ENCODE measurements at places on chromosomes 7 and 10.

DNA sequence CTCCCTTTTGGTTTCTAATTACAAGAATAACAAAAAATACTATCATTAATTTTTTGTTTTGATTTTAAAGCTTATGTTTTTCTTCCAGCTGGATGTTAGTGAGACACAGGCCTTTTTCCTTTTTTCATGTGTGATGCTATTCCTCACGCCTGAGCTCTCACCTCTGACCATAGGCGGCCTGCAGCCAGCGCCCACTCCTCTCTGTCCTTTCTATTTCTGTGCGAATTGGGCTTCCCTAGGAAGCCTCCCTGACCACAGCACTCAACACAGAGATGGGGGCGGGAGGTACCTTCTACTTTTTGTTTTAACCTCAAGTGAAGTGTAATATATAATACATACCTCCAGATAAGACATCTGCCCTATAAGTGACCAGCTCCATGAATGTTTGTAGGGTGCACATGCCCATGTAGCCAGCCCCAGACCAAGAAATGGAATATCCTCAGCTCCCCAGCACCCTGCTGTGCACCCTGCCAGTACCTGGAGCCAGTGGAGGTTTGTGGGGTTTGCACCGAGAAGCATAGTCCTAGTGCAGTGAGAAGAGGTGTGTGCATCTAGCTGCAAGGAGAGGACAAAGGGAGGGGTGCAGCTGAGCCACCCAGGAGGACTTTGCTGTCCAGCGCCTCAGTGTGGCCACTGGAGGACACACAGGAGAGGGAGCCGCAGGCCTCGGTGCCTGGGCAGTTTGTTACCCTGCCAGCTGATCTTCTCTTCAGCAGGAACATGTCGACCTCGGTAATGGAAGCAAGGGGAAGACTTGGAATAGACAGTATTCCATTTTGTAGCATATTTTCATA is 38.5 kb downstream of the BNIP3 start:
- DNase-seq: no peak

- DNase-seq: no peak
These were observed 17.4 kb downstream of the TMEM273 start for GRCh38 chr10:49170632-49171325.

DNA sequence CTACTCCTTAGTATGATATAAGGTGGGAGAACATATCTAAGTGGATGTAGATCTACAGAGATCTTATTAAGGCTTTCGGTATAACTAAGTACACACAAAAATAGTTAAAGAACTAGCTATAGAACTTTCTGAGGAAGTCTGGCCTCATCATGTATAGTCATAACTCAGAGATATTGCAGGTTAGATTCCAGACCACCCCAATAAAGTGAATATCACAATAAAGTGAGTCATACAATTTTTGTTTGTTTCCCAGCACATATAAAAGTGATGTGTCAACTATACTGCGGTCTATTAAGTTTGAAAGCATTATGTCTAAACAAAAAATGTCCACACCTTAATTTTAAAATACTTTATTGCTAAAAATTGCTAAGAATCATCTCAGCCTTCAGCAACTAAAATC is 24.7 kb upstream of the SEMA3A start:
- no peak for DNase-seq

DNA sequence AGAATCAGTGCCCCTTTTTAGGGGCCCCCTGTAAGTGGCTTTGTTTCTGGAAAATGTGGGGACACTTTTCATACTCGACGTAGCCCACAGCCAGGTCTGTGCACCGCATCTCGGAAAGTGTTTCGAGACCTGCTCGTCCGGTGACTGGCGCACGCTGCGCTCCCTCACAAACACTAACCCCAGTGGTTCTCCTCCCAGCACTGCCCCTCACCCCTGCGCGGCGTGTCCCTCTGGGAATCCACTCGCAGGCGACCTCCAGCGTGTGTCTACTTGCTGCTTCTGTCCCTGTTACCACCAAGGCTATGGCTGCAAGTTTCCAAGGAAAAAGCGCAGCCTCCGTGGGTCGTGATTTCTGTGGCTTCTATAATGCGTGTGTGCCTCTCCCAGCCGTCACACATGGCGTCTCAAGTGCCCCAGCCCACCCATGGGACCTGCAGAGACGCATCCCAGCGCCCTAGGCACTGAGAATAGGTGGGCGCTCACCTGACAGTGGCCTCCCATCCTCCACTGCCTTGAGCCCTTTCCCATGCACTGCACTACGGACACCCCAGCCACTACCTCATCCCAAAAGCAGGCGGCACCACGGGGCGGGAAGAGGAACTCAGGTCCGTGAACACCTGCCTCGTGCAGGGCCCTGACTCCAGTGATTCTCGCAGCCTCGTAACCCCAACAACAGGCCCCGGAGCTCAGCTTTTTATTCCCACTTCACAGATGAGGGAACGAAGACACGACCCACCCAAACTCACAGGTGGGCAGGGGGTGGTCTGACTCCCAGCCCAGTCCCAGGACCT is 49.3 kb downstream of the PTPRN2 start:
- DNase-seq: no peak

DNA sequence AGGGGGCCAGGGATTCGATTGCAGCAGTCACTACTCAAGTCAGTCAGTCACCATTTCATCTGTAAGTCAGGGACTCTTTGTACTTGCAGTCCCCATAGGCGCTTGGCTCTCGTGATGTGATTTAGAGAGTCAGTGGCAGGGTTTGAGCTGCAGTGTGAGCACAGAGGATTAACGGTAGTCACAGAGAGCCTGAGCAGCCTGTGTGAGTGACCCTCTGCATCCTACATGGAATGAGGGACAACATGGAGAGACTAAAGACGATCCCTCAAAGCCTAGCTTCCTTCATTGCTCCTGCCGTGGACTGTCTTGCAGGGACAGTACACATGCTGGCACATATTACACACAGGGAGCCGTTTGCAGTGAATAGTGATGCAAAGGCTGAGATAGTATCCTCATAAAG is 56.3 kb downstream of the PRPF18 start:
- no peak for DNase-seq

- no peak for DNase-seq
These were observed 993.4 kb downstream of the TYW1 start for GRCh38 chr7:67990003-67990402.

GRCh38 chr10:33534416-33534815 is 199.9 kb upstream of the NRP1 start:
- DNase-seq: no peak

DNA sequence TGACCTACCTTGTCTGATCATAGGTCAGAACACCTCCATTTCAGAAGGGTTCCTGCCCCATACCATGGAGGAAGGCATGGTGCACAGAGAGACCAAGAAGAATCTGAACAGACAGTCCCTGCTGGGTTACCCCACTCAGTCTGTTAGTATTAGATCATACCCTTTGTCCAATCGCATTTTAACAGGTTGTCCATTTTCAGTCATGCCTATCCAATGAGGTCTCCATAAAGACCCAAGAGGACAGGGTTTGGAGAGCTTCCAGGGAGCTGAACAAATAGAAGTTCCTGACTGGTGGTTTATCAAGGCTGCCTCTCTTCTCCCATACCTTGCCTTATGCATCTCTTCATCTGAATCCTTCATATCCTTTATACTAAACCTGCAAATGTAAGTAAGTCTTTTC is 21.2 kb upstream of the SLC16A12 start:
- DNase-seq: no peak

DNA sequence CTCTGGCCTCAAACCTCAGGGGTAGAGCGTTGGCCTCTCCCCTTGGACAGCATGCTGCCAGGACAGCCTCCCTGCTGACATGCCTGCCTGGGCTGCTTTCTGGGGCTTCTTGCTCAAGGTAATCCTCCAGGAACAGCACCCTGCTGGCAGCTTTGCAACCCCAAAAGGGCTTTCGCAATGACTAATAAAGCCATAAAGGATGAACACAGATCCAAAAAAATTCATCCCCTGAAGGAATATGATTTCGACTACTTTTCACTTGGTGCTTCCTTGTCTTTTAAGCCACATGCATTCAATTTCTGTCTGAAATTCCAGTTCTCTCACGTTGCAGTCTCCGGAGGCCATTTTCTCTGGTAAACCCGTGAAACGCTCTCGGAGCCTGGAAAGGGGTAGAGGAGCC is 15.1 kb upstream of the SH3PXD2A start:
- no peak for DNase-seq

DNA sequence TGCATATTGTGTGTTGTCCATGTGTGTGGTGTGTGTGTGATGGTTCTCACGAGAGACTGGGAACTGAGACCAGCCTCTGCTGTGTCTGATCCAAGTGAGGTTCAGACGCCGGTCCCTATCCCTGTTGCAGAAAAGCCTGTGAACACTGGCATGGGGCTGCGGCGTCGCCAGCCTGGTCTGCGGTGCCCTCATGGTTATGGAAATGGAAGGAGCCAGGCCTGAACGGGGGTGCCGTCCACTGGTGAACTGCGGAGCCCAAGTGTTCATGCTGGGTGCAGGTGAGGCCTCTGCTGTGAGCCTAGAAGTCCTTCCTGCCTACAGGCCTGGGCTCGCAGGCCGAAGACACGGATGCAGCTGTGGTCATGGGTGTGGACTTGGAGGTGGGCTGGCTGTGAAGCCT is 18.7 kb upstream of the NCAPG2 start:
- no peak for DNase-seq

DNA sequence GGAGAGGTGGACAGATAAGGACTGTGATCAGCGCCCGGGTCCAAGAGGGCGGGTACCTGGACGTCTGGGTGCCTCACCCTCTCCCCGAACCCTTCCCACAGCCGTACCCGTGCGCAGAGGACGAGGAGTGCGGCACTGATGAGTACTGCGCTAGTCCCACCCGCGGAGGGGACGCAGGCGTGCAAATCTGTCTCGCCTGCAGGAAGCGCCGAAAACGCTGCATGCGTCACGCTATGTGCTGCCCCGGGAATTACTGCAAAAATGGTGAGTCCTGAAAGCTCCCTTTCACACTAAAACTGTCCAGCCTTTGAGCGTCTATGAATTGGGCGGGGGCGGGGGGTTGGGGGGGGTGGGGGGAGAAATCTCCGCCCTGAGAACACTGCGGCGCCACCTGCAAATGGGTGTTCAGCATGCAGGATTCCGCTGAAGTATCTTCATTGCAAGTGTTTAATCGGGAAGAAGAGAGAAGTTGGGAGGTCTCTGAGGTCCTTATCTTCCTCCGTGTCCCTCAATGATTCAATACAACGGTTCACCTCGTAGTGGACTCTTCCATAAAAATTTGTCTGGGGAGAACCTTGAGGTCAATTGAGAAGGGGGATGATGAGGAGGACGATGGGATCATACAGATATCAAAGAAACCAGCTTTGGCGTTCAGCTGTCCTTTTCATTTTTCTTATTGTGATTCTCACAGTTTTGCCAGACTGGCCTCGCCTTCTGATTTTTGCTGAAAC is 906 bp downstream of the DKK1 start:
- no peak for DNase-seq

- no peak for DNase-seq
These were observed 559.7 kb downstream of the TCERG1L start for GRCh38 chr10:130751851-130752250.

DNA sequence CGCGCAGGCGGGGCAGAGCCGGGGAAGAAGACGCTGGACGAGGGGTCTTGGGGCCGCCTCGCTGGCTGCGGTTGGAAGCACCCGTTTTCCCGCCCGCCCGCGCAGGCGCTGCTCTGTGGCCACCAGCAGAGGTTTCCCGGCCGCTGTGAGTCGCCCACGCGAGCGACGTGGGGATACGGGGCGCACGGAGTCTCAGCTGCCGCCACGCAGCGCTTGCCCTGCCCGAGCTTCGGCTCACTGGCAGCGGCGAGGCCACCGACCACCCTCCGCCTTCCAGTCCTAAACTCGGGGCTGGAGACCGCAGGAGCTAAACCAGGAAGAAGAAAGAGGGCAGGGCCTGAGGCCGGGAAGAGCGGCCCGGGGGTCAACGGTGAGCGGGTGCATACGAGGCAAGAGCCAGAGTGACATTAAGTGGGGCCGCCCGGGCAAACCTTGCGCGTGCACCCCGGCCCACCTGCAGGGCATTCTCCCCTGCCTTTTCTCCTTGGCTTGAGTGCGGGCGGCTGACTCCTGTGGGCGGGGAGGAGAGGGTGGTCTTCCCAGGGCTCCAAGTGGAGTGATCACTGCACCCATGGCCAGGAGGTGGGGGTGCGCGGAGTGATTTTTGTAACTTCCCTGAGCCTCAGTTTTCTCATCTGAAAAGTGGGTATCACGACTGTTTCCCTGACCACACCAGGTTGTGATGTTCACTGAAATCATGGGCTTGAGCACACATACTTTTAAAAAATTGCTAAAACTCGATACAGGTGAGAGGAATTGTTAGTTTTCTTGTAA is 7.1 kb upstream of the EMX2 start:
- no peak for DNase-seq

GRCh38 chr10:67818323-67818722 is 19.7 kb downstream of the DNAJC12 start:
- no peak for DNase-seq

GRCh38 chr7:133025056-133025455 is 56.8 kb downstream of the CHCHD3 start:
- DNase-seq: no peak

GRCh38 chr10:131729361-131729760 is 171.4 kb upstream of the PPP2R2D start:
- no peak for DNase-seq

DNA sequence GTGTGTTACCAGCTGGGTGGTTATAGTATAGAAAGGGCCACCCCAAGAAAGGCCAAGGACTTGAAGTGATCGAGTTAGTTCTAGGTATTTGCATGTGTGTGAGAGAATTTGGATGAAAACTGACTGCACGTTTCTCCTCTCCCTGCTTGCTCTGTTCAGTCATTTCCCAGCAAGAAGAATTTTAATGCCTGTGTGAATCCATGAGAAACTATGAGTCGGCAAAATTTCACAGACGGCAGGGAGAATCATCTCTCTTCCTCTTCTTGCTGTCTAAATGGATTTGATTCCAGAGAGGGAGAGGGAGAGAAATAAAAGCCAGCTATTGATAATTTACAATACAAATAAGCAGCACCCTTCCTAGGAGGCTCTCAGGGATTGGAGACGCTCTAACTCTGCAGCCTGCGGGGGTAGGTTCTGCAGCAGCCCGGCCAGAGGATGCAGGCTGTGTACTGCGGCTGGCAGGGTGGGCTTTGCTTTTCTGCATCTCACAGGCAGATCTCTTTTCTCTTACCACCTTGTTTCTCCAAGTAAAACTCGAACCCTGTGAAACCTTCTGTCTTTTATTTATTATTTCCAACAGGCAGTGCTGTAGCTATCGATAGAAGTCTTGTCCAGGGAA is 183.6 kb downstream of the TCF7L2 start:
- no peak for DNase-seq

DNA sequence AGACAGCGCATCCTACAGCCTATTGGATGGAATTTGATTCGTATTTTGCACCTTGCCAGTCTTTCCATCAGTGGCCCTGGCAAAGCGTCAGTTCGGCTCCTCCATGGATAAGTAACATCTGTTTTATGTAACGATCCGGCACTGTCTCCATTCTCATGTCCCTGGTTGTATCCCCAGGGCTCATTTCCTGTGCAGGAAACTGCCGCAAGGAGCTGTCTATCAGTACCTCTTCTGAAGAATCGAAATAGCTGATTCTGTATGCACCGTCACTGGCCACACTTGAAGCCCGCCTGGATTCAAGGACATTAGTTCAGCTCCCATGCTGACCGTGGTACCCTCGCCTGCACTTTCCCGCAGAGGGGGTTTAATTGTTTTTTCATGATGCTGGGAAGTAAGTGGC is 53.1 kb upstream of the NPS start:
- no peak for DNase-seq

Data from NCI-H1048 (cell line).